ENCODE measurements at places on chromosomes 3 and 15.

GRCh38 chr15:36571301-36571700 is 8.1 kb upstream of the CDIN1 start:
- DNase-seq = no peak

DNA sequence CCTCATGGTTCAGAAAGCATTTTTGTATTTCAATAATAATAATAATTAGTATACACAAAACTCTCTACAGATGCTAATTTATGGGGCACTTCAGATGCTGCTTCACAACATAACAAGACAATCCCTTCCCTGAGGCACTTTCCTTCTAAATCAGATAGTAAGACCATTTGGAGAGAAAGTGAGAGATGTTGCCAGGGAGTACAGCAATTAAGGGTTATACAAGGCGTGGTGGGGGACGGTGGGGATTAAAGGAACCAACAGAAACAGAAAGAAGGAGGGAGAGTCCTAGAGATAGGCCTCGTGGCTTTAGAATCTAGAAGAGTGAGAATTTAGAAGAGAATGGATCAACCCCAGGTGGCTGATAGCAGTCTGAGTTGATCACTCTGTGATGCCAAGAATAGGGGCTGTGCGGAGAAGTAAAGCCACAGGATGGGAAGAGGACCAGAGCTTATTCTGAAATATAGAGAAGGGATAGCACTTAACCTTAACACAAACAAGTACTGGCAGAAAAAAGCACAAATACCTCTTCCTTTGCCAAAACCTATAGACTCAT is 76.9 kb downstream of the ETFA start:
- no peak for DNase-seq

DNA sequence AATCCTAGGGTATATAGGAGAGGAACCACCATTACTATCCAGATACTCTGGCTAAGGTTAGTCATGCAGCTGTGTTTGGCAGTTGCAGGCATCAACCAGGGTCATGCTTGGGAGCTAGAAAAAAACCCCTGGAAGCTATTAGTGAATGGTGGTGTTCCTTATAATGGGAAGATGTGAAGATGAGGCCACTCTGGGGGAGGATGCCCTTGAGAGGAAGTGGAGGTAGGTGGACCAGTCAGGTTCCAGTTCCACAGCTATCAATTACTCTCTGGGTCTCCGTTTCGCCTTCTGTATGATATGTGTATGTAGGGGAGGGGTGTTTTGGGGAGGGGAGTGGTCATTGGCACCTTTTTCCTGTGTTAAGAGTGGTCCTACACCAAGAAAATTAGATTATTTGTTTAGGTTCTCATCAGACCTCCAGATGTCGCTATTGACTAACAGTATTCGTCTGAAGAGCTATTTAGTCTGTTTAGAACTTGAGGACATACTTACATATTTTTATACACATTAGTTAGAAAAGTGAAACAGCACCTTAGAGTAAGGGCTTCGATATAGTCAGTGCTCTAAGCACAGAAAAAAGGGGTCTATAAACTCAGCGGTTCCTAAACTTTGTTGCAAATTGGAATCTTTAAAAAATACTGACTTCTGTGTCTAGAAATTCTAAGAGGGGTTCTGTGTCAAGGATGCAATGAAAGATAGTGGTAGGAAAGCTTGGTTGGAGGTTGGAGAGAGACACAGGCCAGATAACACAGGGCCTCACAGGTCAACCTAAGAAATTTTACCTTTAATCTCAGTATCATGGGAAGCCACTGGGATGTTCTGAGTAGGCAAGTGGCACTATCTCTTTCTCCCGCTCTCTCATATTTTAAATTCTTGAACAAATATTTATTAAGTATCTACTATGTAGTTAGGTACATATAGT is 9.1 kb upstream of the HPS3 start:
- DNase-seq = no peak

DNA sequence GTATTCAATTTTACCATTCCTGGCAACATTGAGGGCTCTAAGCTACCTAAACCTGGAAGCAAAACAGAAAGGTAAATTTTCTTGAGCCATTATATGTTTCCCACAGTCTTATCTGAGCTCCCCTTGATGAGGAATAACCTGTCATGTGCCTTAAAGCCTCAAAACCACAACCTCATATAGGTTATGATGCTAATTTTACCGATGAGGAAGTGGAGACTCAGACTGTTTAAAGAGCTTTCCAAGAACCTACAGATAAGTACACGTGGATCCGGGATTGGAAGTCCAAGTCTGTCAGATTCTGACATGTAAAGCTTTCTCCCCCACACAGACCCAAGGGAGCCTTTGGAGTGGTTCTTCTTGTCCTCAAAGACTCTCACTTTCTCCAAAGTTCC is 140.5 kb downstream of the SEMA6D start:
- DNase-seq = no peak

DNA sequence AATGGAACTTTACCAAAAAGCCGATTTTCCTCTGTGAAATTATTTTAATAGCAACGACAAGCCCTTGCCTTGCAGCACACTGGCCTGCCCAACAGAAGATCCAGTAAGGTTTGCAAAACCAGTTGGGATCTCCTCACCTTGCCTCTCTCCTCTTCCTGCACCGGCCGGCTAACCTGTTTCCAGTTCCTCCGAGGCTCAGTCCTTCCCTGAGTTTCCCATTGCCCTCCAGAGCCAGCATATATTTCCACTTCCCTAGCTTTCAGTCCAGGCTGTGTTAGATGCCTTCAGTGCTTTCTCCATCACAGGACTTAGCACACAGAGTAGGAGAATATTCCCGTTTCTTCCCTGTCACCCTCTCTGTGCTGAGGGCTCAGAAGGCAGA is 60.3 kb downstream of the NOX5 start:
- no peak for DNase-seq

DNA sequence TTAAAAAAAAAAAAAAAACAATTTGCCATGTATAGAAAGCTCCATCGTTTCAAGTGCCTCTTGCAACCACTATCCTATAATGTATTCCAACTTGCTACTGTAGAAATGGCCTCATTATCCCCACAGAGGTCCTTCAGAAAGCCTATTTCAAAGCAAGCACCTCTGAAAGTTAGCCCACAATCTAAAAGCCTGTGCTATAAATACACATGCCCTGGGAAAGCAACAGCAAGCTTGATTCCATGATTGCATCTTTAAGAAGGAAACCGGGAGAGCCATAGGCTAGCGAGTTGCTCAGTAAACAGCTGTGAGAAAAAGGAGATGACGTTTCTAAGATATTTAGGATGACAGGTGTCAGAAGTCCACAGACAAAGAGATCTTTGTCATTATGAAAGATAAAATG is 28.3 kb downstream of the TAFA4 start:
- no peak for DNase-seq

DNA sequence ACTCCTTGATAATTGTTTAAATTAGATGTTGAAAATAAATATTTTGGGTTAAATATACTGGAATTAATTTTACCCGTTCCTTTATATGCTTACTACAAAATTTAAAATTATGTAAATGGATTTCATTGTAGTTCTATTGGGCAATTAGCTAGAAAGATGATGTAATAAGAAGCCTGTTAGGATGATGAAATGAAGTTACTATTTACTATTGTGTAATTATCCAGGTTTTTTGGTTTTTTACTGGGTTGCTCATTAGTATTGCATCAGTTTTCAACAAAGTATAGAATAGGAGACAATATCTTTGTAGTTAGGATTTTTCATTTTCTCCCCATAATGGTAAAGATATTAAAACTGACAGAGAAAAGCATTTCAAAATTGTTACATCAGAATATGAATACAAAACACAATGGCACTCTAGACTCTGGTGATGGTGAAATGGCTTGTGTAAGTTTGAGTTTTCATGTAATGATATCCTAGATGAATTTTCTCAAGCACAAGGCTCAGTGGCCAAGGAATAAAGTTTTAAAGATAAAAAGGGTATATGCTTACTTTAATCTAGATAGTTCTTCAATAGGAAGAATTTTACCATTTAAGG is 222.0 kb downstream of the P3H2 start:
- no peak for DNase-seq

DNA sequence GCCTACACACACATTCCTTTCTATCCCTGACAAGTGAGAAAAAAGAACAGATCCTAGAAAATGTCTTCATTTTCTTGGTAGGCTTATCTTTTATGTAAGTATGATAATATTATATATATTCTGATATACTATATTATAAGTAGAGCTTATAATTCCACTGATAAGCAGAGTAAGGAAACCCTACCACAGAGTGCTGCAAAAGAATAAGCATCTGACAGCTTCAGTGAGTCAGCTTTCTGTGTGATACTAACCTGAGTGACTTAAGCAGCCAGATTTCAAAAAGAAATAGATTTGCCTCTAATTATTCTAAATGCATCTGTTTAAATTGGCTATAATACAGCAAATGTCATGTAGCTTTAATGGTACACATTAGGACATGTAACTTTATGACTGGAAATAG is 656.0 kb downstream of the MCTP2 start:
- DNase-seq = no peak

GRCh38 chr3:133442518-133442917 is 42.7 kb downstream of the BFSP2 start:
- no peak for DNase-seq

DNA sequence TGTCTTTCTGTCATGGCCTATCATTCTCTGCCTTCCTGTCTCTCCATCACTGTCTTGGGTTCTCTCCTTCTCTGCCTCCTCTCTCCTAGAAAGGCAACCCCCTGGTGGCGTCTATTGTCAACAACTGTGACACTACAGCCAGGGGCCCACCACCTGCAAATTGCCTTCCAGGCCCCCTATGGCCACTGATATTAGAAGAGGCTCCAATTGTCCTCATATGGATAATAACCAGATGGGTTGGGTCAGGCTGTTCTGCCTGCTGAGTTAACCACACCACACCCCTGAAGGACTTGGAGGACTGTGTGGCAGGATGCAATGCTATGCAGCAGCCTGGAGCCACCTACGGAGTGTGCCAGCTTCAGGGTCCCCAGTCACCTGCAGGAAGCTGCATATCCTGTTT is 665.0 kb downstream of the NTRK3 start:
- DNase-seq = no peak

DNA sequence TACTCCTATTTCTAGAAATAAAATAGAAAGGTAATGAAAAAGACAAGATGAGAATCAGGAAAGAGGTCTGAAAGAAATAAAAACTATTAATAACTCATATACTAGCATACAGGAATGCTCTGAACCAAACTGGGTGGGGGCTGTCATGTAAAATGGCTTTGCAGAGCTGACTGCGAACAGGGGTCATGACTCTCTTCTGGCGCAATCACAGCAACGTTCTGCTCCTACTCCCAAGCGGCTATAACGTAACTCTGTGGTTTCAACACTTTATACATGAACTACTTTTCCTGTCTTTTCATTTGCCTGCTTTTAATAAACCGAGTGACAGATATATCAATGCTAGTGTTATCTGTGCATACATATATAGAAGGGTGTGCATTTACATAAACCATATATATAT is 116.7 kb downstream of the DLG1 start:
- DNase-seq = no peak

DNA sequence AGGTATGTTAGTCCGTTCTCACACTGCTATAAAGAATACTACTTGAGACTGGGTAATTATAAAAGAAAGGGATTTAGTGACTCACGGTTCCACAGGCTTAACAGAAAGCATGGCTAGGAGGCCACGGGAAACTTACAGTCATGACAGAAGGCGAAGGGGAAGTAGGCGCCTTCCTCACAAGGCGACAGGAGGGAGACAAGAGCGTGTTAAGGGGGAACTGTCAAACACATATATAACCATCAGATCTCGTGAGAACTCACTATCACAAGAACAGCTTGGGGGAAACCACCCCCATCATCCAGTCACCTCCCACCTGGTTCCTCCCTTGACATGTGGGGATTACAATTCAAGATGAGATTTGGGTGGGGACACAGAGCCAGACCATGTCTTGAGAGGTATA is 30.4 kb downstream of the SPRED1 start:
- no peak for DNase-seq

GRCh38 chr3:141129049-141129448 is 77.9 kb downstream of the SPSB4 start:
- DNase-seq = no peak

Measured in stimulated activated CD8-positive, alpha-beta memory T cell treated with anti-CD3 and anti-CD28 coated beads, Interleukin-12 subunit alpha, Interleukin-12 subunit beta, amount 100 ng/mL, for 4 hours (primary cell).